ENCODE measurements at places on chromosomes 5 and 9. TPM values are rescaled to one million over a fixed set of nuclear protein-coding genes. Genes with fewer than 3 reads are reported as not detected.
A peak's percentile ranks its signal among the peaks of the same experiment; 100 is the strongest.

DNA sequence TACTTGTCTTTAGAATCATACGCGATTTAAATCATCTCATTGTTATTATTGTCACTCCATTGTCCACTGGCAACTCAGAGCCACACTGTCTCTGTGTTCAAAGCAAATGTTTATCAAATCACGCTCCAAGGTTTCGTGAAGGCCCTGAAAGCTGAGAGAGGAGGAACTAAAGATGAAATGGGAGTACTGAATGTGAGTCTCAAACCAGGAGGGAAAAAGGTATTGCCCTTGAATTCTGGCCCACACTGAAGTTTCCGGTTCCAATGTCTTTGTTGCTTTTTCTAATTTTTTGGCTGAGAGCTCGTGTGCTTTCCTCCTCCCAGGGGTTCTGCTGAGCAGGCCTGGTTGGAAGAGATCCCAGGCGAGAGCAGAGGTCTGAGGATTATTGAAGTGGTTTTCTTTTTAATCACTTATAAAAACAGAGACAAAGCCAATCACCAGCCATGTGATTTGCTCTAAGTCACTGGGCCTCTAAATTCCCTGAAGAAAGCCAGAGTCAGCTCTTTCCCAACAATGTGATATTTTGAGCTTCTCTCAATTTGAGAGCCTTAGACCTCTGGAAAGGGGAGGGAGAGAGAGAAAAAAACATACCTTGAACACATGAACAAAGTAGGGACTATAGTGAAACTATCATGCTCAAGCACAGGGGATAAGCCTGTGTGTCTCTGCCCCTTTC lies 420.8 kb upstream of the GRAMD2B start:
- peak; percentile 67 for DNase-seq

The STPG3 gene
- not detected for total RNA-seq

The IFNA8 gene
- total RNA-seq = not detected

DNA sequence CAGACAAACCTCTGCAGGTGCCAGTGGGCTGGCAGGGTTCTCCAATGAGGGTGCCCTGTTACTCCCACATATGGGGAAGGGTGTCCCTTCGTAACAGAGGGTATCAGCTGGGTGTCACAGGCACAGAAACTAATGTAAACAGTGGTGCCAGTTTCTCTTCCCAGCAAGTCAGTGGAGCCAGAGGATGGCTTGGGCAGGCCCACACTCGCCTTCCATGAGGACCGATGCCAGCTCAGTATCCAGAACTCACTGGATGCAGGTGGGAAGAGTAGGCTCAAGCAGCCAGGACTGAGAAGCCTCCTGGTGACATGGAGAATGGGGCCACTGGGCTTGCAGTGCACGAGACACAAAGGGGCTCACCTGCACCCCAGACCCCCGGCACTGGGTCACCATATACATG lies 30.4 kb downstream of the FSTL4 start:
- no peak for DNase-seq

- DNase-seq = no peak
Measured at GRCh38 chr9:124209279-124209678, 48.5 kb upstream of the NEK6 start.

The FABP6 gene
- 6.1 TPM for total RNA-seq
